ENCODE measurements at places on chromosomes 12 and 14. TPM values are rescaled to one million over a fixed set of nuclear protein-coding genes. Genes with fewer than 3 reads are reported as not detected.
A peak's percentile ranks its signal among the peaks of the same experiment; 100 is the strongest.

GRCh38 chr12:107557589-107558100 is 128.0 kb upstream of the PWP1 start:
- H3K36me3 ChIP-seq = no peaks in the 10 kb centered on the region
- no peak overlapping the region for H3K4me3 ChIP-seq
- no peak for DNase-seq
- H3K27me3 ChIP-seq = no peaks in the 10 kb centered on the region
- no peak overlapping the region for H3K27ac ChIP-seq
- no peaks in the 10 kb centered on the region for H3K4me1 ChIP-seq

DNA sequence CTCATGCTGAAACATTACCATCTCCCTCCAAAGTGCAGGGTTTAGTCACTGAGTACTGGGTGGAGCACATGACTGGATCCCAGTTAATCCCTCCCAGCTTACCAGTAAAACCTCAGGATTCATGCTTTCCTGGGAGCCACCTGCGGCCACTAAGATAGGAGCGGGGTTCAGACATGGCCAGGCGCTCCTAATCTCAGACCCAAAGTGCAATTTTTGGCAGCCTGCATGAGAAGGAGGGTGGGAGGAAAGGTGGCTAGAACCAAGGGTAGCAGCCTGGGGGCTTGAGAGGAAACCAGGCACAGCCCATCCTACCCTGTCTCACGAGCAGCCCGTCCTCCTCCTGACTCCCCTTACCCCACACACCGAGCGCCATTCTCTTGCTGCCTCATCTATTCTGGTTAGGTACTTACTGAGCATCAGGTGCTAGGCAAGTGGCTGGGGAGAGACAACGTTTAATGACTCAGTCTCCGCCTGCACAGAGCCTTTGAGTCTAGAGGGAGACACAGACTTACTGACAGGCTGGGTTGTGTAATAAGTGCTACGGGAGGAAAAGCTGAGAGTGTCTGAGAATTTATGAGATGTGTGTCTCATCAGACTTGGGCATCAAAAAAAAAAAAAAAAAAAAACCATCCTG is 9.9 kb downstream of the GPRC5A start:
- H3K36me3 ChIP-seq = no peaks in the 10 kb centered on the region
- peaks cover 51% of the 10 kb centered on the region for H3K4me1 ChIP-seq
- peak overlapping the region; percentile 94 for H3K27ac ChIP-seq

DNA sequence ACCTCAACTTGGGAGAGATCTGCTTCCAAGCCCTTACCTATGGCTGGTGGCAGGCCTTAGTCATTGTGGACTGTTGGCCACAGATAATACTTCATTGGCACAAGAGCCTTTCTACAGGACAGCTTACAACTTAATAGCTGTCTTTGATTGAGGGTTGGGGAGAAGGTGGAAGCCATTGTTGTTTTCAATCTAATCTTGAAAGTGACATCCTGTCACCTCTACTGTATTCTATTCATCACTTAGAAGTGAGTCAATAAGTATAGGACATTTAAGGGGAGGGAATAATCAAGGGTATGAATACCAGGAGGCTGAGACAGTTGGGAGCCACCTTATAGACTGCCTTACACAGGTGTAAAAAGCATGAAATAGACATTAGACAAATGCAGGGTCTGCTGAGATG is 906.3 kb downstream of the NRXN3 start:
- H3K4me3 ChIP-seq = no peak overlapping the region
- H3K27me3 ChIP-seq = no peaks in the 10 kb centered on the region
- DNase-seq = no peak
- no peak overlapping the region for H3K27ac ChIP-seq
- H3K36me3 ChIP-seq = no peaks in the 10 kb centered on the region

The NRIP2 gene
- 8.1 TPM for total RNA-seq

Data from thoracic aorta (tissue), 2 donors.